COLO829 (cell line): ENCODE measurements at places on chromosomes 12 and 14.

DNA sequence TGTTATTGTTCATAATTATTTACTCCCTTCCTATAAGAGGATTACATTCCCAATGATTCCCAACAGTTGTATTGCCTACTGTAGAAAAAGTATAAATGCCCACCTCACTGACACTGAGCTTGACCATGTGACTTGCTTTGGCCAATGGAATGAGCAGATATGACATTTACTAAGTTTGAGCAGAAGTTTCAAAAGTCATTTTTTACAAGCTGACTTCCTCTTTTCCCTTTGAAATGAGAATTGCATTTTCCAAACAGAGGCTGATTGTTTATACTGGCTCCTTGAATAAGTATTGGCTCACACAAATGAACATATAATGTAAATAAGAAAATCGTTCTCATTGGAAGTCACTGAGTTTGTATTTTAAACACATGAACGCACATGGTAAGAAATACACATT lies 116.4 kb upstream of the LRFN5 start:
- DNase-seq = no peak

DNA sequence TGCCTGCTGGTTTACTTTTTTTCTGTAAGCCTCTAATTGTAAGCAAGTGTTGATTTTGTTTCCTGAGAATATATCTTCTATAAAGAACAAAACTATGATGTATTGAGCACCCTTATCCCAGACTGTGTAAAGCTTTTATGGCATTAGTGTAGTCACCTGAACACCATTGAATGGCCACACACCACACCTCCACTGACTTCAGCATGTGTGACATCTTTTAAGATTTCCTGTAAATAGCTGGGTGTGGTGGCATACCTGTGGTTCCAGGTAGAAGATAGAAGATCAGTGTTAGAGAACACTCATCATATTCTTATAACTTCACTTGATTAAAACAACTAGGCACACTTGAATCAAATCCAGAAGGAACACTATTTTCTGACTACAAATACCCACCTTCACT lies 51.3 kb downstream of the WBP11 start:
- DNase-seq = no peak

DNA sequence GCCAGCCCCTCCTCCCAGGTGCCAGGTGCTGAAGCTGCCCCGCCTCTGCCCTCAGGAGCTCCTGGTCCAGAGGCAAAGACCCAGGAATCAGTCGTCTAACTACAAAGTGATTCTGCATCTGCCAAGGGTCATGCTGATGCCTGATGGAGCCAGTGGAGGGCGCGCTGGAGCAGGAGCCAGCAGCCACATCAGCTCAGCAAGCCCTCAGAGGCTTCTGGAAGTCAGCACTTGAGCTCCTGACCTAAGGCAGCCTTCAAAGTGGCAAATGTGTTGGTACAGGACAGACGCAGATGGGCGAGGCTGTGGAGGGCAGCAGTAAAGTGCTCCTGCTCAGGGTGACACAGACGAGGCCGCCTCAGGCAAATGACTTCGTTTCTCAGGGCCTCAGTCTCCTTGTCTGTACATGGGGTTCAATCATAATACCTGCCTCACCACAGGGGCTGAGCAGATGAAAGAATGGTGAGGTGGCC lies 10.9 kb downstream of the C12orf43 start:
- DNase-seq = peak; percentile 24

DNA sequence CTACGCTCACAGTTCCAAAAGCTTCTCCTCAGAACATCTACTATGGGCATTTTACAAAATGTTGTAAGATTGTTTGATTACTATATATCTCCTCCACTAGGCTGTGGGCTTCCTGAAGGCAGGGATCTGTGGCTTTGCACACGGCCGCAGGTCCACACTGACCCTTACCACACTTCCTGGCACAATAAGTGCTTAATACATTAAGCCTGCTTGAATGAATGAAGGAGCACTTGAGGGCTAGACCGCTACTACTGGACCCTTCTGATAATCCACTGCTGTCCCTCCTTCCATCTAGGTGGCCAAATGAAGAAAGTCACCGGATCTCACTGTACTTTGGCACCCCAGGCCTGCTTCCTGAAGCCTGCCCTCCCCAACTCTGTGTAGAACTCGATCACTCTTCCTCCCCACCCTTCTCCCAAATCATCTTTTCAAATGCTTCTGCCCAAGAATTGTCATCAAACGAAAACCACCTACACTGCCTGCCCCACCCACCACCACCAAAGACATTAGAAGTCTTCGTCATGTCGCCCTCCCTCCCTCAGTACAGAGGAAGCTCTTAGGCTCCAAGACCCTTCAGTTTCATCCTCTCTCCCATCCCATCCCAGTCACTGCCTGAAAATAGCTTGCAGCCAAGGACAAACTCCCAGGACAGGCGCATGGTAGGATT lies 596 bp upstream of the ZBTB39 start:
- DNase-seq = no peak

DNA sequence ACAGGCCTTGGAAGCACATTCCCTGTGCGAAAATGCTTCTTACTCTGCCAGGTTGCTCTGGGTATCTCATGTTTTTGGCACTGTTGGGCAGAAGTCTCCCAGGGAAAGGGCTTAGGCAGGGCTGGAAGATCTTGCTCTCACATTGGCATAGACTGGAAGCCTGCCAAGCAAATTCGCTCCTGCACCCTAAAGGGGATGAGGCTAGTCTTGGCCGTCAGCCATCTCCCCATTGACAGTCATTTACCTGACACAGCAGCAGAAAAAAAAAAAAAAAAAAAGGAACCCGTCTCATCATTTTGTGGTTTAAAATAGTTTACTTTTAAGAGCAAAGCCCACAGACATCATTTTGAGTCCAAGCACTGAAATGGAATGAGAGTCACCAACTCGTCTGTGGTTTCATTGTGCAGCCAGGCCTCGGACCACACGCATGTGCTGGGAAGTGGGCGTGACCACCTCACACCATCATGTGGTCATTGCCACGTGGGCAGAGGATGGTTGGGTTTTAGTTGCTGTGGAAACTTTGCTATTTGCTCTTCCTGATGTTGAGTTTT lies 84.8 kb downstream of the NRXN3 start:
- DNase-seq = peak; percentile 35

DNA sequence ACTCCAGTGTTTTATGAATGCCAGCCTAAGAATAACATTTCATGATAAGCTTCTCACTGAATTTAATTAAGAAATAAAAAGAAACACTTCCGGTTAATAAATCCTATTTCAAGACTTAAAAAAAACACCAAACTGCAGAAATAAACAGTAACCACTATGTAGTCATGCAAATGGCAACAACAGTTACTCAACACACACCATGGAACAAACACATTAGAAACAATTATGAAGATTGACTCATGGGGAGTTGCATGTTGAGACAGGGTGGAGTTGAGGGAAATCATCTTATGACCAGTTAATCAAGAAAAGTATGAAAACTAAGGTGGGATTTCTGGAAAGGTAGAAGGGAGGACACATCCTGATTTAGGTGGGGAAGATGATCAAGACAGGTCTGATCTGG lies 52.7 kb downstream of the PLBD1 start:
- DNase-seq = no peak

DNA sequence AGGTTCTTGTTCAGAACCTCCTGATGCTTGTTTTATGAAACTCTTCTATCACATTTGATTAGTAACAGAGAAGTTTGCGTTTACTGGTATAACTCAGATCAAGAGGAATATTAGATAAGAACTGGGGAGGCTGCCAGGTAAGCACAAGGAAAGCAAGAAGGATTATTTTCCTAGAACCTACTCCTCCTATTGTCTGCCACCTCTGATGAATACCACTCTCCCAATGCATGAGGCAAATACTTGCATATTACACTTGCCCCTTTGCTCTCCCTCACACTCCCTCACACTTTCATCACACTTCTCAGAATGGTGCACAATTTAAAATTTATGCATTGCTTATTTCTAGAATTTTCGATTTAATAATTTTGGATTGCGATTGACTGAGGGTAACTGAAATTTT lies 43.6 kb downstream of the LIN7A start:
- no peak for DNase-seq

DNA sequence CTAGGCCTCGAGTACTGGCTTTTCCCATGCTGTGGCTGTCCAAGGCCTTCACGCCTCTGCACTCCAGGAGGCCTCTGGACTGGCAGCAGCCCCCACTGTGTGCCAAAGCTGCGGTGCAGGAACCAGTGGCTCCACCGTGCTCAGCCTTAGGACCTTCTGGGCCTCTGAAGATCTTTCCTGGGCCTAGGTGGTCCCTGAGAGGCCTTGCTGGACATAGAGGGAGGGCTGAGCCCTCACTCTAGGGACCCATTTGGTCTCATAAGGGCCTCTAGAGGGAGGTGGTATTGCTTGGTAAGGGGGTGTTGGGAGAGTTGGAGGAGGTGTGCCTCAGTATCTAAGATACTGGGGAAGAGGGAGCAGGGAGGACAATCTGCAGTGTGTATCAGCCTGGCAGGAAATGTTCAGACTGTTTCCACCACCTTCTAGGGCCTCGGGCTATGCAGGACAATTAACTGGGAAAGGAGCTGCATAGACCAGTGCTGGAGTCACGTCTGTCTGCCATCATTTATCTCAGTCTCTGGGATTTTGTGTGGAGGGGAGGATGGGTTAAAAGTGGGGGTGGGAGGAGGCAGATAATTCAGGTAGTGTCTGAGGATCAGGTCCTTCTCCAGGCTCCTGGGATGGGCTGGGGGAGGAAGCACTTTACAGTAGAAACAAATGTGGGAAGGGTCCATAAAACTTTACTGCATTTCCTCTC lies 2.9 kb downstream of the HOXC5 start:
- DNase-seq = no peak

DNA sequence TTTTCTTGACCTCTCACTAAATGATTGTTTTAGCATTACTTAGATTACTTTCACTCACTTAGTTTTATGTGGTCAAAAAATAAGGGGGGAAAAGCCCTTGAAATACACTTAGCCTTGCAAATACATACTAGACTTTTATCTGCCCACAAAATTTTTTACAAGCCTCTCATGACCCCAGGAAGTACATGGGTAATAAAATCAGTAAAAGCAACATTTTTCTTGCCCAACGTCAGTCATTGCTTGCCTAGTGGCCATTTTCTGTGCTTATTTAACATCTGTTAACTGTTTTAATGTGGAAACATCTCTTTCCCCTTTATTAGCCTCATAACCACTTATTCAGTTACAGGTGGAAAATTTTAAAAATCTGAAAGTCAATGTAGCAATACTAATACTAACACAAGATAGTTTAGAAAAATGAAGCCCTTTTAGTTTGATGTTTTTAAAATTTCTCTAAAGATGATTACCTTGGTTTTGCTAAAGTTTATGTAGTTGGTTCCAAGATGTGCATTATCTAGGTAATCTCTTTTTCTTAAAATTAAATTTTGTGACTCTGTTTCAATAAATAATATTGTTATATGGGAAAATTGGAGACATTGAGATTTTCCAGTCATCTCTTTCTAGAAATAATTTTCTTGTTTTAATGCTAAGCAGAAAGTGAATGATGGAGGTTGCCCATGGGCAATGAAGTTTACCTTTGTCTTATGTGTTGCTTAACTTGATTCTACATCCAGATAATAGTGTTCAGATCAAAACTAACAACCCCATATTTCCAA lies 175.5 kb downstream of the TMTC2 start:
- no peak for DNase-seq

DNA sequence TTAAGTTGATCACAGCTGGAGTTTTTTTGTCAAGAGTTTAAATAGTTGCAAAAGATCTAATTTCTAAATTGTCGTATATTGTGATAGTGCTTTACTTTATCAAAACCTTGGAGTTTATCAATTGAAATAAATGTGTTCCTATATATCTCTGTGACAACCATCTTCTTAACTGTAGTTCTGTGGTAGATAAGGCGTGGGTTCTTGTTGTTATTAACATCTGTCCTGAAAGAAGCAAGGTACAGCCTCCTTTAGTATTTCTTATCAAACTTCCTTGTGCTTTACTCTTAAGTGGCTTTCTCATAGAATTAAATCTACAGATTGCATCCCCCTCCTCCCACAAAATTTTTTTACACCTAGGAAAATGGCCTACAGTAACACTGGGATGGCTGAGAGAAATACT lies 7.3 kb downstream of the SCYL2 start:
- DNase-seq = no peak

- DNase-seq = no peak
Observed at GRCh38 chr14:36517242-36518030, 2.6 kb downstream of the NKX2-1 start.
